B cell (primary cell): ENCODE measurements at places on chromosomes 5 and 9. TPM values are rescaled to one million over a fixed set of nuclear protein-coding genes. Genes with fewer than 3 reads are reported as not detected.

Gene CDX1
- not detected in 2 replicates for total RNA-seq

Gene TOR1A
- total RNA-seq, result 30.3 and 35.3 TPM in 2 replicates

- DNase-seq, result no peak
- H3K27ac ChIP-seq, result no peak overlapping the region
- H3K4me3 ChIP-seq, result no peak overlapping the region
- no peaks in the 10 kb centered on the region for H3K4me1 ChIP-seq
- H3K27me3 ChIP-seq, result no peaks in the 10 kb centered on the region
These were observed 201.6 kb upstream of the PAPPA start for GRCh38 chr9:115951977-115952376.

DNA sequence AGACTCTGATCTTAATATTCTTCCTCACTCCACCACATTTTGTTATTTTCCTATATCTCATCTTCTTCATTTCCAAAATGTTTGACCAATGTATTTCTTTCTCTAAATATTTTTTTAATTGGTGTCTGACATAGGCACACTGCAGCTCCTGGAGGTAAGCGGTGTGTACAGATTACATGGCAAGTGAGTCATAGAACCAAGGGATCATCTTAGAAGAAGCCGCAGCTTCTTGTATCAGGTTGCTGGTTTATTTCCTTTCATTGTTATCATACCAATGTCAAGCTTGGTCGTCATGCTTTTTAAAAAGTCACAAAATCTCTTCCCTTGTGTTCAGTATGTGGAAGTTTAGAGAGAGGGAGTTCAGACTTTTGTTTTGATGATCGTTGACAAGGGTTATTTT, 526.1 kb upstream of the CDH18 start:
- no peak overlapping the region for H3K27ac ChIP-seq
- H3K27me3 ChIP-seq, result no peaks in the 10 kb centered on the region
- DNase-seq, result no peak

DNA sequence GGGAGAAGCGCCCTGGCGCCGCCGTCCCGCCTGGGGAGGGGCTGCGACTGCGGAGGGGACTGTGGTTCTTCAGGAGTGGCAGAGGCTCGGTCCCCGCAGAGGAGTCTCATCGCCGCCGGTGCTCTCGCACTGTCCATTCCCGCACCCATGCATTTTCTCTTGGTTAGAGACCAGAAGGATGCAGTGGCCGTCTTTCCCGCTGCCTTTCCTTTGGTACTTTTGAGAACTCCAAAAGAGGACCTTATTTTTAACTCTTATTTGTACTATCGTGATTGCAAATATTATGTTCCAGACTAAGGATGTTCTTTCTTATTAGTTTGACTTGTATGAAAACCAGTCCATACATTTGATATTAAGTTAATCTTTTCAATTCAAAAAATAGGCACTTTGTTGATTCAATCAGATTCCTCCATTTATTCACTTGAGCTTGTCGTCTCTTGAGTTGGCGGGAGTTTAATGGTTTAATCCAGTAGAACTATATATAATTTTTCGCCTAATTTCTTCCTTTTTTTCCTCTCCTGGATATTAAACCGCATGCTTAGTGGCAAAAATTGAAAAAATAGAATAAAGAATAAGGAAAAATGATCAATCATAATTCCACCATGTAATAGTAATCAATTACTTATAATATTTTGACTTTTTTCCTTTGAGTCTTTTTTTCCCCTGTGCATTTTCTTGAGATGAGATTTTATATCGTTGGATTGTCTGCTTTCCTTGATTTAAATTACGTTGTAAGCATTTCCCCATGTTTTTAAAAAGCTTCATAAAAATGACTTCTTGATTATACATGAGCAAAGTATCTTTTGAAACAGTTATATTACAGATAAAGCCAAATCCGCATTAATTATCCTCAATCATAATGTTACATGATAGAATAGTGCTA, 861 bp downstream of the ZFYVE16 start:
- peaks cover 17% of the 10 kb centered on the region for H3K4me1 ChIP-seq
- H3K36me3 ChIP-seq, result no peaks in the 10 kb centered on the region
- H3K27me3 ChIP-seq, result no peaks in the 10 kb centered on the region

GRCh38 chr5:145347026-145347616, 488.0 kb downstream of the PRELID2 start:
- H3K36me3 ChIP-seq, result no peaks in the 10 kb centered on the region
- DNase-seq, result no peak
- no peaks in the 10 kb centered on the region for H3K27me3 ChIP-seq
- no peak overlapping the region for H3K27ac ChIP-seq

- no peaks in the 10 kb centered on the region for H3K4me1 ChIP-seq
- DNase-seq, result no peak
- H3K4me3 ChIP-seq, result no peak overlapping the region
- no peaks in the 10 kb centered on the region for H3K36me3 ChIP-seq
- no peak overlapping the region for H3K27ac ChIP-seq
- no peaks in the 10 kb centered on the region for H3K27me3 ChIP-seq
These were observed 75.4 kb downstream of the NREP start for GRCh38 chr5:111681414-111682120.

Gene ANKRD18A
- not detected in 2 replicates for total RNA-seq

Gene PCDHB3
- total RNA-seq, result not detected in 2 replicates

DNA sequence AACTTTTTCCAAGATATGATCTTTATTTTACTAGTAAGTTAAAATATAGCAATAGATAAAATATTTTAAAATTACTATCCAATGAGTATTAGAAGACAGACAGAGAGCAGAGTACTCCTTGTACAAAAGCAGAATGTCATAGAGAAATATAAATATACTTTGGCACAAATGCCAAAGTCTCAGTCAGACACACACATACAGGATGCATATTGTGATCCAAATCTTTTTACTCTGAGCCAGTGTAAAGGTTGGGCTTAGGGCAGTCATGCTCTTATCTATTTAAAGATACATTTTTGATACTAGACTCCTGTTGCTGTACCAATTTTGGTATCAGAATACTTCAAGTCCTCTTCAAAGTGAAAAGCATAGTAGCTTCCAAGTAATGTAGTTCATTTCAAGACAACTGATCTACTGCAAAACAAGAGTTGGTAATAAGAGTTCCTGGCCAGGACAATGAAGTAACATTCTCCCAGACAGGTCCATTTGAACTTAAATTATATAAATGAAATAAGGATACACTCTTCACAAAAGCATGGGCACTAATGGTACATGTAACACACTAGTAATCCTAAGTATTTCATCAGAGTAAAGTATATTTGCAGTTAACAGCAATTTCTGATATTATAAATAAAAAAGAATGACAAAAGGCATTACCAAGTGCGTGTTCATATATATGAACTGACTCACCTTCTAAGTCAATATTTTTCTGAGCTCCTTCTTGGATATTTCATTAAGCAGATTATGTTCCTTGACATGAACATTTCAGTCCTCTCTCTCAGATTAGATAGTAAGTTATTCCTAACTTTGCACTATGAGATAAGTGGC, 10.5 kb downstream of the PFDN1 start:
- no peaks in the 10 kb centered on the region for H3K27me3 ChIP-seq
- no peak overlapping the region for H3K4me3 ChIP-seq
- no peak overlapping the region for H3K27ac ChIP-seq

DNA sequence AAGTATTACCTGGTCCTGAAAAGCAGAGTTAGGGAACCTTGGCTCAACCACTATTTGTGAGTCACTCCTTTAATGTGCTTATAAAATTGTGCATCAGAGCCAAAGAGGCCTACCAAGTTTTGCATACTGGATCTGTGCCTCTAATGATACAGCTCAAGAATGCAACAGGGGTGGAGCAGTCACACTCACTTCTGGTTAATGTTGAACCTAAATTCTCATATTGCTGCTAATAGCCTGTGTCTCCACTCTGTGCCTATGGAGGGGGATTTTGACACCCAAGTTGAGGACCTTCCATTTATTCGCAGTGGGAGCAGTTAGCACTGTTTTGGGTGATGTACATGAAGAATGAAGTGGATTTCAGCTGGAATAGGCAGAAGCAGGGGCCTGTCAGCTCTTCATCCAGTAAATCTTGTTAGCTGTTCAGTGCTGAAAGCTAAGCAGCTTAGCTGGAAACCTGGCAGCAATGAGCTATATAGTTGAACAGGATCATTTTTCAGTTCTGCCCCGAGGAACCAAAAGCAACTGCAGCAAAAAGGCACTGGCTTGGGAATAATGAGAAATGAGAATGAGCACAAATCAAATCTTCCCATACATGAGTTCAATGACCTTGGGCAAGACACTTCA, 9.7 kb downstream of the SH3TC2 start:
- H3K27me3 ChIP-seq, result no peaks in the 10 kb centered on the region

- H3K4me3 ChIP-seq, result no peak overlapping the region
- no peak for DNase-seq
- H3K36me3 ChIP-seq, result no peaks in the 10 kb centered on the region
- H3K4me1 ChIP-seq, result peaks cover 5% of the 10 kb centered on the region
These were observed 136.5 kb upstream of the ABCA1 start for GRCh38 chr9:105064248-105065097.

DNA sequence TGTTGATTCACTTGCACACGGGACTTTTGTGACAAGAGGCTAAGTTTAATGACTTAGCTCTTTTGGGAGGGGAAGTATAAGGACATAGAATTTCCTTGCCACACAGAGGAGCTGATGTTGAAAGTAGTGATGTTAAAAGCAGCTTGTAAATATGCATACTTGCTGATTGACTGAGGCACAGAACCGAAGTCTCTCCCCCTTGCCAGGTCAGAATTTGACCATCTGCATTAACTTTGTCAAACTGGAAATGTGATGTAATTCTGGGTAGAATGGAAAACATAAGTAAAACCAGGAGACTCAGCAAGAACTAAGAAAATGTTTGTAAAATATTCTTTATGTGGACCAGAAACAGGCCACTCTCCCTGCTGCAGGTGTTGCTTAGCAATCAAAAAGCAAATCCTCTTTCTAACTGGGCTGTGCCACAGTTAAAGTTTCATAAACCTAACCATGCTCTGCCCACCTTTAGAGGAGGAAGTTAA, 284.2 kb downstream of the NR3C1 start:
- H3K4me1 ChIP-seq, result peaks cover 4% of the 10 kb centered on the region
- no peak overlapping the region for H3K4me3 ChIP-seq
- no peaks in the 10 kb centered on the region for H3K36me3 ChIP-seq
- DNase-seq, result no peak

Gene CDKN2B-AS1
- 2.5 and 3.2 TPM in 2 replicates for total RNA-seq

Gene CATSPER3
- 0.79 and 2.7 TPM in 2 replicates for total RNA-seq

DNA sequence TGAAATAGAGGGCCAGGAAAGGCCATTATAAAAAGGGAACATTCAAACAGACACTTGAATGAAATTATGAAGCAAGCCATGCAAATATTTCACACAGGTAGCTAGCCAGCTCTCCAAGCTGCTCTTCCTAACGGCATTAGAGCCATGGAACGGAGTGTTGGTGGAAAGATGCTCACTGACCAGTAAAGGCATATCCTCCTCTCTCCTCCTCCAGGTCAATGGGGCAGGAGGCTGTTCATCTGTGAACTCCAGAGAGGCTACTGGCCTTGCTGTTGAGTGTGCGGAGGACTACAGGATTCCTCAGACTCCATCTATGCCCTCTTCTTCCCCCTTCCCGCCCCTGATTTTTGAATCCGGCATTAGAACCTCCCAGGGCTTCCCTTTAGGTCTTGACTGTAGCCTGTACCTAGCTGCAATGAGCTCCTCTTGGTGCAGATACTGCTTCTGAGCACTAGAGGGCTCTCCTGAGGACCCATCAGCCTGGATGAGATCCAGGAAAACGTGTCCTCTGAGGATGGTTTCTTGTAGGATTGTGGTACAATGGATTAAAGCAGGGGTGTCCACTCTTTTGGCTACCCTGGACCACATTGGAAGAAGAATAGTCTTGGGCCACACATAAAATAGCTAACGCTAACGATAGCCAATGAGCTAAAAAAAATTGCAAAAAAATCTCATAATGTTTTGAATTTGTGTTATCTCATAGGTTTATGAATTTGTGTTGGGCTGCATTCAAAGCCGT, 162.2 kb downstream of the SREK1 start:
- H3K4me3 ChIP-seq, result no peak overlapping the region
- no peaks in the 10 kb centered on the region for H3K4me1 ChIP-seq
- H3K36me3 ChIP-seq, result no peaks in the 10 kb centered on the region
- H3K27me3 ChIP-seq, result peaks cover 15% of the 10 kb centered on the region

DNA sequence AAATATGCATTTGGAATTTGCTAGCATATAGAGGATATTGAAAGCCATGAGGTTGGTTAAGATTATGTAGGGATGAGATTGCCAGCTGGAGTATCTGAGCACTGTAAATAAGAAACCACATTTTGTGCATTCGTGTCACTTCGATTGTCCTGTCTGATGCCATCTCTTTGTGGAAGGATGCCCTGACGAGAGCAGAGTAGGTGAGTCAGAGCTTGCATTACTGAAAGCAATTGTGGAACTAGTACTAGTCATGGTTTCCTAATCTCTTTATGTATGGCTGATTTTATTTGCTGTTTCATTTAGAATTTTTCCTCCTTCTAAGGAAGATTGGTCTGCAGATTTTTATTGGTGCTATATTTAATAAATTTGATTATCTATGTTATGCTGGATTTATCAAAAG, 14.5 kb upstream of the TAS2R1 start:
- H3K4me1 ChIP-seq, result no peaks in the 10 kb centered on the region
- DNase-seq, result no peak
- H3K27ac ChIP-seq, result no peak overlapping the region

DNA sequence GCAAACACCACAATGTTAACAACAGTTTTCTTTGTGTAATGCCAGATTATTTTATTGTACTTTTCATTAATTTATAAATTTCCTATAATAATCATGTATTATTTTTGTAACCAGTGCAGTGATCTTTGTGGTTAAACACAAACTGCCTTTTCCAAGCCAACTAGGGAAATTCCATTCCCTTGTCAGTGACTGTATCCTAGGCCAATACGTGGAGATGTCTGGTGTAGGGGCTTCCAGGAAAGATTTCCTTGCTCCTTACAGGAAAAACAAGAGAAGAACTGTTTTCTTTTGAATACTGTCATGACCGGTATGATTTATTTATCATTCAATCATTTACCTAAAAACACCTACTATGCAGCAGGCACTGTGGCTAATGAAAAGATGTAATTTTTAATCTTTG, 31.4 kb downstream of the FANCC start:
- H3K36me3 ChIP-seq, result no peaks in the 10 kb centered on the region
- no peaks in the 10 kb centered on the region for H3K4me1 ChIP-seq
- no peak overlapping the region for H3K27ac ChIP-seq

DNA sequence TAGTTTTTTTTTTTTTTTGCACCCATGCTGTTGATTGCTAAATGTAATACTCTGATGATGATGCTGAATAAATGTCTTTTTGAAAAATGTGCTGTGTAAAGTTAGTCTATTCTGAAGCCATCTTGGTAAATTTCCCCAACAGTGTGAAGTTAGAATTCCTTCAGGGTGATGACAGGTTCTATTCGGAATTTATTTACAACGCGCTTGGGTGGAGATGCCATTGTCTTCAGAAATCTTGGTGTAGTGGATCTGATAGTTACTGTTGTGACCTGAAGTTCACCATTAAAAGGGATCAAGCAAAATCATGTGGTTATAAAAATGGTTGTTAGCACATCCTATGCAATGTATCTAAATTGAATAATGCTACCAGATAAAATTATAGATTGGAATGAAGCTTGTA, 36.3 kb upstream of the DMRT1 start:
- H3K36me3 ChIP-seq, result no peaks in the 10 kb centered on the region
- no peaks in the 10 kb centered on the region for H3K4me1 ChIP-seq
- H3K27ac ChIP-seq, result no peak overlapping the region
- DNase-seq, result no peak
- no peak overlapping the region for H3K4me3 ChIP-seq

Gene APBA1
- total RNA-seq, result 0.05 and 0.34 TPM in 2 replicates
